Adrenal gland (tissue), 19 donors: ENCODE measurements at places on chromosomes 5 and 9.

GRCh38 chr9:118554987-118555386 lies 814.2 kb downstream of the BRINP1 start:
- no peak for DNase-seq

GRCh38 chr5:34791761-34792244 lies 47.2 kb upstream of the TTC23L start:
- peak; percentile 63 for DNase-seq

GRCh38 chr5:39266442-39266841 lies 47.1 kb upstream of the FYB1 start:
- no peak for DNase-seq

- DNase-seq = no peak
Measured at GRCh38 chr5:61758711-61759110, 426.7 kb downstream of the ZSWIM6 start.

DNA sequence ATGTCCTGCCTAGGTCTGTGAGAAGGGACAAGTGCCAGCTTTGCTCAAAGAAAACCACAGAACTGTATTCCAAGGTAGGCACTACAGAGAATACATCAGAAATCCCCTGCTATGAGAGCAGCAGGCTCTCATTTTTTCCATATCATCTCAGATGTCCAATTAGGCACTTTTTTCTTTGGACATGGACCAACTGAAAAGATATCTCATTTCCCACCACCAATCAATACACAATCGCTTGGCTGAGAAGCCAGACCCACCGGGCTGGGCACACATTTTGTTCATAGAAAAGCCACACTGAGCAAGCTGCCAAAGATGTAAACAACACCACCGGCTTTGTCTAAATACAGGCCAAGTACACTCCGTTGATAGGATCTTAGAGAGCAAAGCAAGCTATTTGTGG lies 25.9 kb downstream of the STOM start:
- DNase-seq = no peak

- no peak for DNase-seq
Measured at GRCh38 chr5:142934051-142934762, 164.0 kb downstream of the ARHGAP26 start.

DNA sequence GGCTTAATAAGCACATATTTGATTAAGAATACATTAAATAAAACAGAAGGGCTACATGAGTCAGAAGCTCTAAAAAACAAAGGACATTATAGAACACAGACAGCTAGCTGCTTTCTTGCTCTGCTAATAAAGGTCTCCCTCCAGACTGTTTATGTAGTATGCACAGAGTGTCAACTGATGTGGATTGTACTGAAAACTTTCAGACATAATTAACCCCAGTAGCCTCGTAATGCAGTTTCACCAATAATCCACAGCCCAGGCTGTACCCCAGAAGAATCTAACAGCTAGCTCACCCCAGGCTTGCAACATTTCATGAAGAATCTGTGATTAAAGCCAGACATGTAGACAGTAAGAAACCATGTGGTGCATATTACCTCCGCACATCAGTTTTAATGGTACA lies 30.8 kb downstream of the FGF10 start:
- no peak for DNase-seq

DNA sequence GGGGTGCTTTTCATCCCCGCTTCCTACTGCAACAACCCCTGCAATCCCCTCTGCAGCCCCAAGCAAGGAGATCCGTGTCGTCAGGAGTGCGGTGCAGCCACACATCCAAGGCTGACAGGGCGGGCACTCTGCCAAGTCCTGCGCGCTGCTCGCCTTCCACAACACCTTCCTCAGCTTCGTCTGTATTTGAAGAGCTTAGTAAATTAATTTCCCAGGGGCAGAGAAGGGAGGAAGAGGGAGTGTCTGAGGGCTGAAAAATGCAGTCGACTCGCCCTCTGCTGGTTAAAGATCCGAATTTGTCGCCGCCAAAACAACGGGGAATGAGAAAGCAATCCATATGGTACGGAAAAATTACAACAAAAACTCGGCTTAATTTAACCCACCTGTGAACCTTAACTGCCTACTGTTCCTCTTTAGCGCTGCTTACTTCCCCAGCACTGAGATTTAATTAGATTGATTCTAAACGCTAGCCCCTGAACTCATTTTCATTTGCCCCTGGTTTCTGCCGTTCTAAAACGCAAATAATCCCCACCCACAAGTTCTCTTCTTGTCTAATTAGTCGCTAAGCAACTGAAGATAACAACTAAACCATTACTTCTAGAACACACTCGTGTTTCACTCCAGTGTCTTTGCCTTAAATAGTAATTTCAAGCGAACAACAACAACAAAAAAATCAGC lies 10.9 kb upstream of the PCDHB1 start:
- DNase-seq = peak; percentile 5

- DNase-seq = peak; percentile 67
Measured at GRCh38 chr5:65151614-65152013, 330.1 kb downstream of the ADAMTS6 start.

DNA sequence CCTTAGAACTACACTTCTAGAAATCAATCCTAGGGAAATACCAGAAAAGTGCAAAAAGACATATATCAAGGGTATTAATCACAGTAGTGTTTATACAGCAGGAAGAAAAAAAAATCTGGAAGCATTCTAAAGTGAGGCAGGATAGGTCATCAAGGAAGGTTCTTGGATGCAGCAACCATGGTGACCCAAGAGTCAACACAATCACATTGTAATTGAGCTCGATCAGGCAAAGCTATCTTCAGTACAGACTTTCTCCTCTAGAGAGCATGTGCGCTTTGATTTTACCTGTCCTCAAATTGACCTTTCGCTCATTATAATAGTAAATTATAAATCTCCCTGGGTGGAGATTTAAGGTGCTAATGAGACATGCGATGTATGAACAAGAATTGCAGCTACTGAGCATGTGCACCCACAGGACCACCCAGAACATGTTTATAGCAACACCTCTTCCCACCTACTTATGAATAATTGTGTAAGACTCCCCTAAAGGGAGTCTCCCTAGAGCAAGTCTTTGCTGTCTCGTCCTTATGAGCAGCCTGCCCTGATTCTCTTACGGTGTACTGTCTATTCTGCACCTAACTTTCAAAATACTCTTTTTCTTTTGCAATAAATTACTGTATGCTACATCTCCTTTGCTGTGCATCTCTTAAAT lies 297.7 kb downstream of the ATPSCKMT start:
- no peak for DNase-seq

DNA sequence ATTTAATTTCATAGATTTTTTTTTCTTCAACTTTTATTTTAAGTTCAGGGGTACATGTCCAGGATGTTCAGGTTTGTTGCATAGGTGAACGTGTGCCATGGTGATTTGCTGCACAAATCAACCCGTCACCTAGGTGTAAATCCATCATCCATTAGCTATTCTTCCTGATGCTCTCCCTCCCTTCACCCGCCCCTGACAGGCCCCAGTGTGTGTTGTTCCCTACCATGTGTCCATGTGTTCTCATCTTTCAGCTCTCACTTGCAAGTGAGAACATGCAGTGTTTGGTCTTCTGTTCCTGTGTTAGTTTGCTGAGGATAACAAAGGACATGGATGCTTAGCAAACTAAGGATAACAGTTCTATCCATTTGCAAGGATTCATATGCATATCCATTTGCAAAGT lies 209.1 kb upstream of the ADCY2 start:
- DNase-seq = no peak

DNA sequence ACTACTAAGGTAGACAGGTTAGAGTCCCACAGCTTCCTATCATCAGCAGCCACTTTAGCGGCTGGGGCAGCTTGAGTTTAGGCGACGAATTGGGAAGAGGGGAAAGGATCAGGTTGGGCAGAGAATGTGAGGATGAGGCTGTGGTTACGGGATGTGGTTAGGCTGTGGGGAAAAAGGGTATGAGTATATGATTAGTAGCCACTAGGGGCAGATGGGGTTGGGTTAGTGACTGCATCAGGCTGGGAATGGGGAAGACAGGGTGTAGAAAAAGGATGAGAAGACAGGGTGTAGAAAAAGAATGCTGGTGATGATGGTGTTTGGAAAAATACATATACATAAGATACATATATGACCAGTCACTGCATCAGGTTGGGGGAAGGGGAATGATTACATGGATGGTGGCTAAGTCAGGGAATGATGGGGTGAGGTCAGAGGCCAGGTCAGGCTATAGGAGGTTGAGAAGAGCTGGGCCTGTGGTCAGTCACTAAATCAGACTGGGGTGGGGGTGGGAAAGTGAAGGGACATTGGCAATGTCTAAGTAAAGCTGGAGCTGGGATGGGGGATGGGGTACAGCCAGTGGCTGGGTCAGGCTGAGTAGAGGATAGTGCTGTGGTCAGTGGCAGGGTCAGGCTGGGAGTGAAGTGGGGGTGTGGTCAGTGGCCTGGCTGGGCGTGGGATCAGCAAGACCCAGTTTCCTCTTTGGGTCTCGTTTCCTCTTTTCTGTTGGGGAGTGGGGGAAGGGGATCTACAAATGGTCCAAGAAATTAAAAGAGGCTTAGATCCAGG lies 2.1 kb downstream of the TLN1 start:
- peak; percentile 62 for DNase-seq

- no peak for DNase-seq
Measured at GRCh38 chr5:14417792-14418765, 163.5 kb upstream of the OTULINL start.

GRCh38 chr9:120927269-120928014 lies 846 bp upstream of the TRAF1 start:
- DNase-seq = no peak

DNA sequence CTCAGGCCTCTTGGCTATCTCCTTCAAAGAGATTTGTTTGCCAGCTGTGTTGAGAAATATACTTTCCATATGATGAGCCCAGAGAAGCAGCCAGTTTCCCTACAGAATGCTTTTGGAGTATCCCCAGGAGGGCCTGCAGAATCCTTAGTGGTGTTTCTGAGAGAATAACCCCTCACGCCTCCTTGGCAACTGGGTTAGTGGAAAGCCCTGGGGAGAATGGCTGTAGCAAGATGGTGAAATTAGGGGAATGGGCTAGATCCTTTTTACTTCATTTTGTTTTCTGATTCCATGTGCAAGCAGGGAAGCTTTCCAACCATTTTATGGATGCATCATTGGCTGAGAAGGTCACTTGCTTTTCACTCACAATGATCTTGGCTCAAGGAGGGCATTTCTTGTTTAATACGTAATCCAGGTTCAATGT lies 364.6 kb downstream of the DMRT2 start:
- no peak for DNase-seq

- peak; percentile 60 for DNase-seq
Measured at GRCh38 chr5:72556351-72557166, 49.3 kb upstream of the ZNF366 start.

GRCh38 chr5:150146862-150147601 lies 8.6 kb downstream of the PDGFRB start:
- DNase-seq = no peak

- DNase-seq = no peak
Measured at GRCh38 chr9:133114886-133115603, 6.0 kb downstream of the RALGDS start.

- no peak for DNase-seq
Measured at GRCh38 chr9:134381671-134382516, 55.6 kb downstream of the RXRA start.

DNA sequence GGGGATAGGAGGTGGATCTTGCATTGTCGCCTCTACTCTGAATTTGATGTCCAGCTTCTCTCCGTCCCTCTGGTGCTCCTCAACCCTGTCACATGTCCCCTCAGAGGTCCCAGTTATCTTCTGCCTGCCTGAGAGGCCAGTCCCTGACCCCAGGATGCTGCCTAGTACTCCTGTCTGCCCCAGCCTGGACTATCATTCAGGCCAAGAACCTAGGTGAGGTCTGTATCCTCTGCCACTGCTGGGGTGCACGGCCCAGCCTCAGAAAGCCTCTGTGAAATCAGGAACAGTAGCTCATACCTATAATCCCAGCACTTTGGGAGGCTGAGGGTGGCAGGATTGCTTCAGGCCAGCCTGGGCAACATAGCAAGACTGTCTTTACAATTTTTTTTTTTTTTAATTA lies 8.6 kb downstream of the SPINK4 start:
- DNase-seq = no peak

- DNase-seq = no peak
Measured at GRCh38 chr5:179221196-179221876, 123.9 kb downstream of the ADAMTS2 start.

DNA sequence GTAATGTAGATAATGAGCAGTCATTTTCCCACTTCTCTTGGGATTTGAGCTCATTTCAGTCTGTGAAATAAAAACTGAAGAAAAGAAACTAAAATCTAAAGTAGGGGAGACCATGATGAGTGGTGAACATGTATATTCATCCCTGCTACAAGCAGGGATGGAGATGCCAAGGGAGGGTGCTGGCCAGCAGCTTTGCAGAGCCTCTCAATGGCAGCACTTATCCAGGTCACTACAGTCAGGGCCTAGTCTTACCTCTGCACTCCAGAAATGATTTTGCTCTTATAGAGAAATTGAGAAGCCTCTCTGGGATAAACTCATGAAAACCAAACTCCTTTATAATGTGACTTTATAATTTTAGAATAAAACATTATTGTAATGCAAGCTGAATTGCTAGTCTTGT lies 317.6 kb downstream of the FBXL17 start:
- no peak for DNase-seq

DNA sequence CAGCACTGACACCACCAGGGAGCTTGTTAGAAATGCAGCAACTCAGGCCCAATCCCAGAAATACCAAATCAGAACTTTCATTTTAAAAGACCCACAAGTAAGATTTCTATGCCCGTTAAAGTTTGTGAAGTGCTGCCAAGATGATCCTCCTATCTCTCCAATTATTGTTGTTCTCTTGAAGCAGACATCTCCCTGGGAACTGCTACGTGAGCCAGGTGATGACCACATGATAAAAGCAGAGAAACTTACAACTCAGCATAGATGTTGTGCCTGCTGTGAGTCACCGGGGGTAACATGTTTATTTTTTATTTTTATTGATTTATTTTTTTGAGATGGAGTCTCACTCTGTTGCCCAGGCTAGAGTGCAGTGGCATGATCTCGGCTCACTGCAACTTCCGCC lies 34.4 kb downstream of the GCNT4 start:
- DNase-seq = no peak

- DNase-seq = no peak
Measured at GRCh38 chr5:138349852-138350562, 2.5 kb upstream of the KDM3B start.

- DNase-seq = no peak
Measured at GRCh38 chr9:96487949-96488348, 38.0 kb downstream of the HABP4 start.

- DNase-seq = no peak
Measured at GRCh38 chr5:110817459-110817858, 78.7 kb downstream of the SLC25A46 start.

GRCh38 chr5:99349787-99350186 lies 421.0 kb upstream of the CHD1 start:
- no peak for DNase-seq

DNA sequence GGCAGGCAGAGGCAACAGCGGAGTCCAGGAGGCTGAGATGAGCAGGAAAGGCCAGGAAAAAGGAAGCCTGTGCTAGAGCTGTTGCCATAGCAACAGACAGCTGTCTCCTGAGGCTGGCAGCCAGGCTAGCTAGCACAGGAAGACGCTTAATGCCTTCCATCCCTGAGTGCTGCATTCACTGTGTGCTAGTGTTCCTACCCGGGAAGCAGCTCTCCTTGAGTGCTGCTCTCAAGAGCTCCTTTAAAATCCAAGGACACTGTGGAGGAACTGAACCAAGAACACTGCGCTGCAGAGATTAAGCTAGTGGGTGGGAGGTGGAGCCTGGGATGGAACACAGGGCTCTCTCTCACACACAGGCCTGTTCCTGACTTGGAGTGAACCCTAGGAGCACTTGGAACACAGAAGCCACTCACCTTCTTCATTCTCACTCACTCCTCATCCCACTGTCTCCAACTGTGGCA lies 53.5 kb upstream of the IL7R start:
- DNase-seq = peak; percentile 36
